ENCODE measurements at places on chromosomes 3 and 15. TPM values are rescaled to one million over a fixed set of nuclear protein-coding genes. Genes with fewer than 3 reads are reported as not detected.

Gene DPPA2
- total RNA-seq: not detected

Gene MELTF
- 13.8 TPM for total RNA-seq

Gene CLDN1
- not detected for total RNA-seq

Gene ERICH6
- total RNA-seq: not detected

Gene CFAP20DC
- 1.8 TPM for total RNA-seq

Gene ZNF80
- total RNA-seq: not detected

Gene ST8SIA2
- not detected for total RNA-seq

Gene ZNF717
- total RNA-seq: 18.5 TPM

Gene IMPG2
- total RNA-seq: not detected

Gene CADM2
- total RNA-seq: not detected

Gene TPRG1
- total RNA-seq: not detected

Gene PFKFB4
- total RNA-seq: 10.8 TPM

Gene AADACL2
- total RNA-seq: not detected

Gene RRP9
- total RNA-seq: 34.4 TPM

Gene CD200R1L
- not detected for total RNA-seq

Gene ZNF620
- 0.65 TPM for total RNA-seq

Gene GOLGA8H
- total RNA-seq: 0.21 TPM

Gene TMCO5A
- total RNA-seq: not detected

Gene CSPG5
- 0.13 TPM for total RNA-seq

Gene P2RY14
- total RNA-seq: not detected

Gene ATP13A4
- total RNA-seq: 2.5 TPM

Gene HAUS2
- 43.7 TPM for total RNA-seq

Gene ACTRT3
- total RNA-seq: 1.2 TPM

Gene CIDEC
- total RNA-seq: not detected

Gene ADAMTS7
- total RNA-seq: 0.08 TPM

Gene TNFSF10
- 6.8 TPM for total RNA-seq

Gene SLC22A14
- not detected for total RNA-seq

Gene FBXO40
- not detected for total RNA-seq

Gene FOXB1
- total RNA-seq: not detected

Gene NPAP1
- not detected for total RNA-seq

Gene IL17RD
- total RNA-seq: 0.36 TPM

Gene SLC33A1
- 27.6 TPM for total RNA-seq

Gene CDHR4
- not detected for total RNA-seq

Gene CACNA1D
- not detected for total RNA-seq

Gene CPLX3
- total RNA-seq: 1.5 TPM

Gene GPR176
- total RNA-seq: not detected

Gene MINAR1
- 1.3 TPM for total RNA-seq

Gene TMEM212
- not detected for total RNA-seq

Gene STAB1
- total RNA-seq: not detected

Gene ZNF654
- total RNA-seq: 13.3 TPM

Gene TFRC
- 236 TPM for total RNA-seq

Gene GPX1
- 148 TPM for total RNA-seq

Gene KCNMB3
- not detected for total RNA-seq

Gene GOLGA6L9
- total RNA-seq: 7.4 TPM

Gene PLA2G4D
- not detected for total RNA-seq

Gene BSN
- 0.27 TPM for total RNA-seq

Gene DAZL
- not detected for total RNA-seq

Gene SH3GL3
- total RNA-seq: not detected

Gene GABRR3
- not detected for total RNA-seq

Gene AGBL1
- not detected for total RNA-seq

Gene USP50
- not detected for total RNA-seq

Measured in OCI-LY7 (cell line).